ENCODE measurements at places on chromosomes 16 and 17.

- no peak for DNase-seq
Observed at GRCh38 chr17:66552371-66552770, 250.0 kb downstream of the PRKCA start.

DNA sequence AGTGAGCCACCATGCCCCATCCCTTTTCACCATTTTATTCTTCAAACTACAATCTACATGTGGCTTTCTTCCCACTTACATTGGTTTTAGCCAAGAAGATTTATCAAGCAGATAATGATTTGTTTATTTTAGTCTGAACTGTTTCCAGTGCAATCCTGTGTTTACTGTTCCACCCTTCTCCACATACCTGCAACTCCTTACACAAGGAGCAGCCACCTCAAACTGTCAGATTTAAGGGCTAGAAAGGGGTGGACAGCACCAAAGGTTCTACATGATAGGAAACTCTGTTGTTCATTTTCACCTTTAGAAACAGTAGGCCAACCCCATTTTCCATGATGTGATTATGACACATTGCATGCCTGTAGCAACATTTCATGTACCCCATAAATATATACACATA, 1.9 kb downstream of the RUNDC1 start:
- DNase-seq = no peak

DNA sequence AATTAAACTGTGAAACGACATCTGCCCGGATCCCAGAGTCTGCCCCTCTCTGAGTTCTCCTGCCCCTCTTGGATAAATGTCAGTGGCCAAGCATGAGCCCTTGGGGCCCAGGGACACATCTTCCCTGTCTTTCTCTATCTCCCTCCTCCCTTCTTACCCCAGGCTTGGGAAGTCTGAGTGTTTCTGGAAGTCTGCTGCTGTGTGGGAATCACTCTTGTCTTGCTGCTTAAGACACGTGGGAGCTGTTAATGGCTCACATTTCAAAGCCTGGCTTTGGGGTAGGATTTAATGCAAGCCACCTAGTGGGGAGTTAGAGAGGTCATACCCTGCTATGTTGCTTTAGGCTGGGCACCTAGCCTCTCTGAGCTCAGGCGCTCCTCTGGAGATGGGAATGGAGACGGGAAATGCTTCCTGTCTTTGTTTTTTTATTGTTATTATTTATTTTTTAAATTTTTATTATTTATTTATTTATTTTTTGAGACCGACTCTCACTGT, 218.5 kb upstream of the CIBAR2 start:
- DNase-seq = no peak

- DNase-seq = no peak
Observed at GRCh38 chr16:8819411-8820034, 21.9 kb downstream of the PMM2 start.

Data from GOT3 (cell line).